Caco-2 (cell line): ENCODE measurements at places on chromosomes 6 and 20. TPM values are rescaled to one million over a fixed set of nuclear protein-coding genes. Genes with fewer than 3 reads are reported as not detected.
A peak's percentile ranks its signal among the peaks of the same experiment; 100 is the strongest.

DNA sequence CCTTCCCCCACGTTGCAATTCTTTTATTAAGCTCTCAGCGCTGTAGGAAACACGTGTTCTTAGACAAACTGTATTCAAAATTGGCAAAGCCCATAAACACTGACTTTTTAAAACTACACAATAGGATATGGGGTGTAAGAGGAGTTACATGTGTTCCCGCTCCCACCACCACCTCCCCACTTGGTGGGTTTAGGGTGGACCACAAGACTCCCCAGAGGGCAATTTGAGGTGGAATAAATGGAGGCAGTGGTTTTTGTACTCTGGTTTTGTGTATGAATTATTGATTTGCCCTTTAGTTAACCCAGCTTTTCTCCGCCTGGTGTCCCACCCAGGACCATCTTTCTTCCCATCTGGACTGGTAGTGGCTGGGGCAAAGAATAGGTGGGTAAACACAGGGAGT lies 3.7 kb downstream of the UQCC2 start:
- DNase-seq = no peak

- no peak for DNase-seq
Measured at GRCh38 chr20:8974009-8974708, 94.7 kb upstream of the PLCB4 start.

- DNase-seq = no peak
Measured at GRCh38 chr6:29451471-29452193, 5.2 kb downstream of the OR11A1 start.

GRCh38 chr20:16710781-16711180 lies 19.0 kb upstream of the SNRPB2 start:
- DNase-seq = no peak

DNA sequence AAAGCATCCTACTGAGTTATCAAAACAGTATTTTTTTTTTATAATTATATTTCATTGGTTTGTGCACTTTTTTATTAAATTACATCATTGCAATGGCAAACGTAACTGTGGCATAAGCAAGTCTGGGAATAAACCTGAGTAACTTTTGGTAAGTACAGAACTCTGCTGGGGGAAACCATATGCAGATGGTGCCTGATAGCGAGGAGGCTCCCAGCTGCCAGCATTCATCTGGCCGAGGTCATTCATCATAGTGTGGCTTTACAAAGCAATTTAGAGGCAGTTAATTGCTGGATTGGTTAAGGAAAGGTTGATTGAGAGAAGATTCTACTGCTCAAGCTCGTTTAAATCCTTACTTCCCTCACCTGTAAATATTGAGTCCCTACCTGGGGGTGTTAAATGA lies 52.6 kb downstream of the HECA start:
- no peak for DNase-seq

DNA sequence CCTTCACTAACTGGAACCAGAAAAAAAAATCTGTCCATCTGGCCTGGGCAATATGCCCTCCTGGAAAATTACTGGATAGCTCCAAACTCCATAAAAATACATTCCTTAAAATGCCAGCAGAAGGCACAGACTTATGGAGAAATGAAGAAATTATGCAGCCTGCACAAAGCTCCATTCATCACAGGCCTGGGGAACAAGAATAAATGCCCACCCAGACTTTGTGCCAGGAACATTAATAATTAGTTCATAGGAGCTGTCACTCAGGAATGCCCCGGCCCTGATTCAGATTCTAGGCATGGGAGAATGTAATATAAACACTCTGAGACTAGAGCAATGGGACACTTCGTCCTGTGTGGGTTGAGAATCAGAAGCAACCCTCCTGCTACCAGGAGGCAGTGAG lies 199.3 kb downstream of the OTOR start:
- no peak for DNase-seq

GRCh38 chr20:40771848-40772511 lies 82.9 kb upstream of the MAFB start:
- no peak for DNase-seq

GRCh38 chr6:16544521-16544920 lies 216.7 kb downstream of the ATXN1 start:
- DNase-seq = no peak

- no peak for DNase-seq
Measured at GRCh38 chr6:80145921-80146320, 39.5 kb downstream of the BCKDHB start.

GRCh38 chr6:143406673-143407072 lies 43.8 kb downstream of the ADAT2 start:
- no peak for DNase-seq

- DNase-seq = peak; percentile 23
Measured at GRCh38 chr6:95768539-95768938, 191.2 kb downstream of the MANEA start.

GRCh38 chr20:2986466-2986865 lies 57.0 kb upstream of the GNRH2 start:
- DNase-seq = no peak

CALHM4 gene
- total RNA-seq = 1.8 and 3.4 TPM in 2 replicates

CTAGE9 gene
- not detected in 2 replicates for total RNA-seq

CCM2L gene
- total RNA-seq = 0.16 and 0.32 TPM in 2 replicates

SEMG2 gene
- total RNA-seq = not detected in 2 replicates
